ENCODE measurements at places on chromosomes 1 and 21.

- no peak for DNase-seq
Observed at GRCh38 chr1:53207726-53208125, 11.1 kb downstream of the CPT2 start.

DNA sequence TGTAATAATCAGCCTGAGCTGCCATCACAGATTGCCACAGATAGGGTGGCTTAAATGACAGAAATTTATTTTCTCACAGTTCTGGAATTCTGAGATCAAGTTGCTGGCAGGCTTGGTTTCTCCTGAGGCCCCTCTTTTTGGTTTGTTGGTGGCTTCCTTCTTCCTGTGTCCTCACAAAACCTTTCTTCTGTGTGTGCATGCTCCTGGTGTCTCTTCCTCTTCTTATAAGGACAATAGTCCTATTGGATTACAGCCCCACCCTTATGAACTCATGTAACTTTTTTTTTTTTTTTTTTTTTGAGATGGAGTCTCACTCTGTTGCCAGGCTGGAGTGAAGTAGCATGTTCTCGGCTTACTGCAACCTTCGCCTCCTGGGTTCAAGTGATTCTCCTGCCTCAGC is 41.0 kb upstream of the F3 start:
- no peak for DNase-seq

DNA sequence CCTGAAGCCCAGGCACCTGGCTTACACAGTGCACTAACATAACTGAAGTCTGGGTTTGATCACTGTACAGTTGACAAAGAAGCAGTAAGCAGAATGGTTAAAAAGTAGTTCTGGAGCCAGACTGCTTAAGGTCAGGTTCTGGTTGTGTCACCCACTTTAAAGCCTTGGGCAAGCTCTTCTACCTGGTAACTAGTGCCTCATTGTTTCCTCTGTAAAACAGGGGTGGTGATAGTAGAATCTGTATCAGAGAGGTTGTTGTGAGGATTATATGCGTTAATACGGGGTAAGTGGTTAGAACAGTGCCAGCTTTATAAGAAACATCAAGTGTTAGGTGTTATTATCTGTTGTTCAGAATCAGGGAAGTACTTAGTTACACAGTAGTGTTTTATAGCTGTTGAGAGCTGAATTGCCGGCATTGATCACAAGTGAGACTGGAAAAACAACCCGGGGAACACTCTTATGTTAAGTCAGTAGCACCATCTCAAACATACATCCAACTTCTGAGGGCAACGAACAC is 3.7 kb downstream of the BACH1 start:
- DNase-seq, result no peak

GRCh38 chr1:8858112-8858668 is 20.3 kb downstream of the ENO1 start:
- no peak for DNase-seq

- DNase-seq, result no peak
Observed at GRCh38 chr1:204945565-204945977, 74.9 kb downstream of the NFASC start.

- no peak for DNase-seq
Observed at GRCh38 chr1:112992780-112993179, 36.8 kb upstream of the SLC16A1 start.

GRCh38 chr1:26771643-26772321 is 16.0 kb upstream of the PIGV start:
- no peak for DNase-seq

GRCh38 chr1:115501476-115501875 is 140.3 kb upstream of the VANGL1 start:
- no peak for DNase-seq

DNA sequence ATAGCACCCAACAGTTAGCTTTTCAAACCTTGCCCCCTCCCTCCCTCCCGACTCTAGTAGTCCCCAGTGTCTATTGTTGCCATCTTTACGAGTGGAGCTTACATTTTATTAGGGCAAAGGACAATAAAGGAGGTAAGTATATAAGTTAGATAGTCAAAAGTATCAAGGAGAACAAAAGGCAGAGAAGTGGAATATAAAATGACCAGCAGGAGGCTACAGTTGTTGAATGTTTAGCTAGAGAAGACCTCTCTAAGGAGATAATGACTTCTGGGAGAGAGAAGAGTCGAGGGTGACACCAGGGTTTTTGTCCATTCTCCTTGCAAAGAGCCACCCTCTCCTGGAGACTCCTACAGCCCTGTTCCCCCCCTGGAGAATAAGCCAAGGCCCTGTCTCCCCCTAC is 48.7 kb downstream of the SYT6 start:
- DNase-seq, result no peak

DNA sequence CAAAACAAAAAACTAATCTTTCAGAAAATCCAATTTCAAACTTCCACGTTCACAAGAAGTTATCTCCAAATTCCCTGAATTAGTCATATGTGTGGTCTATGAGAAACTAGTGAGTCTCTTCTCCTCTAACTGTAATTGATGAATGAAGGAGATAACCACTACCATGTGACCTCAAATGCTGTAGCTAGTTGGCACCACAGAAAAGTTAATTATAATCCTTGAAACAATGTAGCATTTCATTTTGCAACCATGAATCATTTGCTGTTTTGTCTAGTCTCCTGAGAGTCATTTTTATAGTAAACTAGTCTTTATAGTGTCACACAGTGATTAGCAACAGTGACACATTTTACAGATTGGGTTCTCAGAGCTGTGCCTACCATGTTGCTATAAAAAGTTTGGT is 287.5 kb downstream of the LRRIQ3 start:
- no peak for DNase-seq

GRCh38 chr1:160375788-160376524 is 9.1 kb downstream of the NHLH1 start:
- DNase-seq, result no peak

- DNase-seq, result no peak
Observed at GRCh38 chr1:226364514-226364899, 43.4 kb downstream of the PARP1 start.

GRCh38 chr1:14611792-14612191 is 13.3 kb downstream of the KAZN start:
- DNase-seq, result no peak

All from activated CD8-positive, alpha-beta memory T cell treated with anti-CD3 and anti-CD28 coated beads for 4 hours (primary cell).